Fibroblast of pulmonary artery (primary cell): ENCODE measurements at places on chromosomes 5 and 9.

- no peak for DNase-seq
These were observed 245.5 kb downstream of the SLF1 start for GRCh38 chr5:94863951-94864350.

GRCh38 chr9:109821711-109822110 is 41.7 kb downstream of the PALM2AKAP2 start:
- DNase-seq, result no peak

GRCh38 chr5:16809395-16810207 is 126.5 kb downstream of the MYO10 start:
- peak; percentile 70 for DNase-seq

DNA sequence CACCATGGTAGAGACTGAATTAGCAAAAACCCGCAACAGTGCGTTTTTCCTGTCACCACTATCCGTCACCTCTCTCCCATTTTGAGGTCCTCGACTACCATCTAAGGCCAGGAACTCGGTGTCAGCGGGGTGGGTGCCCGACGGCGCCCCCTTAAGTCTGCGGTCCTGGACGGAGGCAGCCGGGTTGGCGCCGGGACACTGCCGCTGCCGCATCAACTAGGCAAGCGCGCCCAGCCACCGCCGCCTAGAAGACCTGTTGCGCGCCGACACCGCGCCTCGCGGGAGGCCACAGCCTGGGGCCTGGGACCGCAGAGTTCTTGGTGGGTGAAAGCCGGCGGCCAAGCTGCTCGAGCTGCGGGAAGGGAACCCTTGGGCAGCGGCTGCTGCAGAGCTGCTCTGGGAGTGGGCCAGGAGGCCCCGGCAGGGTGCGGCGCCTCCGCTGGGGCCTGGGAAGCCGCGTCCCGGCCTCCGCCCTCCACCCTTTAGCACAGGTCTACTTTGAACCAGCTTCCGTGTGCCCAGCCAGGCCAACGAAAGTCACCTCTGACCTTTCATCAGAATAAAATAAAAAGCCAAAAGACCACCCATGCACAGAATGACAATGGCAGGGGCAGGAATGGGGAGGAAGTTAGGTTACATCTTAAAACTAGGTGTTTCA is 3.5 kb downstream of the FOXB2 start:
- DNase-seq, result no peak

GRCh38 chr9:87395804-87396479 is 101.7 kb upstream of the DAPK1 start:
- no peak for DNase-seq

DNA sequence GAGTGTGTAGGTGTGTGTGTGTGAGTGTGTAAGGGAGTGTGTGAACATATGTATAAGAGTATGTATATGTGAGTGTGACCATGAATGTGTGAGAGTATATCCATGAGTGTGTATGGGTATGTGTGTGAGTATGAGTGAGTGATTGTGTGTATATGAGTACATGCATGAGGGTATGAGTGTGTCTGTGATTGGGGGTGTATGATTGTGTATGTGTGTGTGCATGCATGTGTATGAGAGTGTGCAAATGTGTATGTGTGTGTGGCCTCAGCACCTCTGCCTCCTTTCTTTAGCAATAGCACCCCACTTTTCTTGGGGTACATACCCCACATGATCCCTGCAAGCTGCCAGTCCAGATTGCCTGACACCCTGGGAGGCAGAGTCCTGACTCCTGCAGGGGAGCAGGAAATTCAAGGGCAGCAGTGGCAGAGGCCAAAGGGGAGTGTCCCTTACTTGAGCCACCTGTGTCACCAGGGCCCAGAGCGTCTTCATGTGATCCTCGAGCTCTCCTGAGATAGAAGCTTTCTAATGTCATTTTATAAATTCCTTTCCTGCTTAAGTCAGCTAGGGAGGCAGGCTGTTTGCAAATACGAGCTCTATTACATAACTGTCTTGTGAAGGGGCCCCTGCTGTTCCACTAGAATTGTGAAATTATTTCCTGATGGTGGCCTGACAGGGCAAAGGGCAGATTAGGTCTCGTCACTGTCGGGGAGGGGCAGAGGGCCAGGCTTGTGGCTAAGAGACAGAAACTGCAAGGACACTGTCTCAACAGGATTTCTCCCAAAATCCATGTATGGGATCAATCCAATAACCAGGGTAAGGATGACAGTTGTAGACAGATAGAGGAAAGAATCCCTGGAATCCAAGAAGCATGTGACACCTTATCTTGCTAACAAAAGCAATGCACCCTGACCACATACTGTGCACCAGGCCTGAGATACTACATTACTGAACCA is 389.1 kb downstream of the GADD45G start:
- DNase-seq, result no peak

- DNase-seq, result no peak
These were observed 60.1 kb downstream of the AMBP start for GRCh38 chr9:114017741-114018715.

DNA sequence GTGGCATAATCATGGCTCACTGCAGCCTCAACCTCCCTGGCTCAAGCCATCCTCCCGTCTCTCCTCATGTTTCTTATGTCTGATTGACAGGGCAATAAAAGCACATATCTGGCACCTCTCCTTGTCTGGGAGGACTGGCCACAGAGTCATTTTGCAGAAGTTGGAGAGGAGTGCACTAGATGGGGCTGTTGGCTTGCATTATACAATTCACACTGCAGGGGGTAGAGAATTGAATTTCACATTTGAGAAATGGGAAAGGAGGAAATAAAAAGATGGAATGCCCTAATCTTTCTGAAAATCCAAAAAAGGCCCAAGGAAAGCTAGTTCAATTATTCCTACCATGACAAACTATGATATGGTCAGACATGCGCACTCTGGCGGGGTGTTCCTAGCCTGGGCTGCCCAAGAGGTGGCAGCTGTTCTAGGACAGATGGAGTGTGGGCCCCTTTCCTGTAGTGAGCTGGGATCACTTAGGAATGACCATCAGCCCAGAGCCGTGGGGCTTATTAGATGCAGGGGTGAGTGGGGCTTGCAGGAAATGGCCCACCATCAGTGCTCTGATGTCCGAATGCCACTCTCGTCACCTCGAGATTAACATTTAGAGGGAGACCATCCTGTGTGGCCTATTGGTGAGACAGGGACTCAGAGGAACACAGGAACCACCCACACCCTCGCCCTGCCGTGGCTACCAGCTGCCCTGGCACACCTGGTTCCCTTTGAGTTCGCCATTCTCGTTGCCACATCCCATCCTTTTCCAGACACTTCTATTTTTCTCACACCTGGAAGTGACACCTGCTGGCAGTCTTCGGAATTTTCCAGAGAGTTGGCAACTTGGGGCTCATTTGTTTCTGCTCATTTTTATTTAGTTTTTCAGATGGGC is 21.8 kb upstream of the ANKRD18A start:
- DNase-seq, result peak; percentile 80

DNA sequence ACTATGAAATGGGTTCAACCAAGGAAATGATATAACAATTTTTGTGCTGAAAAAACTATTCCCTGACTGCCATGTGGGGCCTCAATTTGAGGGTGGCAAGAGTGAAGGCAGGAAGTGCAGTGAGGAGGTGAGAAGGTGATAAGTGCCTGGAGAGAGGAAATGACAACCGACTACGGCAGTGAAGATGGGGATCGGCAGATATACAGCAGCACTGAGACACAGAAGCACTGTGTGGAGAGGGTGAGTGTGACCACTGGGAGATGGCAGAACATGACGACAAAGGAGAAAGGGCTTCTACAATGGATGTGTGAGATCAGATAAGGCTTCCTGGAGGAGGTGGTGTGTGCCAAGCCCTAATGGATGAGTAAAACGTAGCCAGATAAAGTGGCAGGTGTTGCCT is 271.8 kb downstream of the TRIM32 start:
- DNase-seq, result no peak

- no peak for DNase-seq
These were observed 111.3 kb upstream of the ABCA1 start for GRCh38 chr9:105039175-105039799.

GRCh38 chr5:139882316-139882715 is 86.7 kb downstream of the PSD2 start:
- no peak for DNase-seq

- DNase-seq, result peak; percentile 41
These were observed 52.6 kb downstream of the INIP start for GRCh38 chr9:112665347-112665746.

DNA sequence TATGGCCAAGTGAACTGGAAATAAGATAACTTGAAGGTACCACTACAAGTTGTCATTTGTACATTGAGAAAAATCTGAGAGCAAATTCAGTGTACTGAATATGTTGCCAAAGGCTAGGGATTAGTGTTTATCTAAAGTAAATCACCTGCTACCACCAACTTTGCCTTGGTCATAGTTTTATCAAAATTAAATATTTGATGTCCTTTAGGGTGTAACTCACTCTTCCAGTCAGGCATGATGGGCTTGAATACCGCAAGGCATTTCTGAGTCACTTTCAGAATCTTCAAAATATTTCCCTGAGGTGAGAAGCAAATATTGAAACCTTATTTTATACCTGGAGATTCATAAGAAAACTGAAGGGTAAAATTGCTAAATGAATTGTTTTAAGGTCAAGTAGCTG is 1338.6 kb upstream of the ACO1 start:
- DNase-seq, result no peak

- no peak for DNase-seq
These were observed 192.7 kb downstream of the LRRC70 start for GRCh38 chr5:62771341-62771740.

GRCh38 chr9:94864862-94865509 is 138.5 kb downstream of the AOPEP start:
- no peak for DNase-seq

DNA sequence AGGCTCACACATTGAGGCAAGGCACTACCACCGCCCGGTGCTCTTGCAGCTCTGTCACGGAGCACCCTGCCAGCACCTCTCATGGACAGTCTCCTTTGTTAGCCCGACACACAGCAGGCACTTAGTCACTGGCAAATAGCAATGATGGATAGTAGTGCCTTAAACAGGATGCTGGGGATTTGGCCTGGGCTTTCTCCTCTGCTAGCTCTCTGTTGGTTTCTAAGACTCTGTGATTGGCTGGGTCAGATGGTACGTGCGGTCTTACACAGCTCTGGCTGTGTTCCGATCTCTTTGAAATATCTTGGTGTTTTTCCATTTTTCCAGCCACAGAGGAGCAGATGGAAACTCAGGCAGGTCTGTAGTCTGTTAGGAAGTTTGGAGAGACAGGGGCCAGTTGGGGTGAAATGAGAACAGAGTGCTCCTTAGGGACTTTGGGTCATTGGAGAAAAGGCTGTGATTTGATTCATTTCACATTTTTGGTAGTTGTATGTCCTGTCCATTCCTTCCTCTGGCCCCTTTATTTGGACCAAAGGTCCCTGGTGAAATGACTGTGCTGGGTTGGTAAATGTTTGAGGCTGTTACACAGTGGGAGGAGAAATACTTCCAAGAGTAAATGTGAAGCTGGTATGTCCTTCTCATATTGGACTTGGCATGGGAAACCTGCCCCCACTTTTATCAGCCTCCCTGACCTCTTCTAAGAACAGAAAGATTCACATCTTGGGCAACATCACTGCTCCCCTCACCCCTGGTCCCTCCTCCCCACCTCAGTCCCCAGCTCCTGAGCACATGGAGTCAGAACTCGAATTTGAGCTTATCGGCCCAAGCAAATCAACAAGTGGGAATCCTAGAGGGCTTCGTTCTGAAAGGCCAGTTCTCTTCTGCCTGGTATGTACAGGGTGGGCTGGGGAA is 3.4 kb downstream of the SMIM3 start:
- DNase-seq, result peak; percentile 93

GRCh38 chr5:151058301-151058700 is 22.5 kb downstream of the TNIP1 start:
- no peak for DNase-seq

DNA sequence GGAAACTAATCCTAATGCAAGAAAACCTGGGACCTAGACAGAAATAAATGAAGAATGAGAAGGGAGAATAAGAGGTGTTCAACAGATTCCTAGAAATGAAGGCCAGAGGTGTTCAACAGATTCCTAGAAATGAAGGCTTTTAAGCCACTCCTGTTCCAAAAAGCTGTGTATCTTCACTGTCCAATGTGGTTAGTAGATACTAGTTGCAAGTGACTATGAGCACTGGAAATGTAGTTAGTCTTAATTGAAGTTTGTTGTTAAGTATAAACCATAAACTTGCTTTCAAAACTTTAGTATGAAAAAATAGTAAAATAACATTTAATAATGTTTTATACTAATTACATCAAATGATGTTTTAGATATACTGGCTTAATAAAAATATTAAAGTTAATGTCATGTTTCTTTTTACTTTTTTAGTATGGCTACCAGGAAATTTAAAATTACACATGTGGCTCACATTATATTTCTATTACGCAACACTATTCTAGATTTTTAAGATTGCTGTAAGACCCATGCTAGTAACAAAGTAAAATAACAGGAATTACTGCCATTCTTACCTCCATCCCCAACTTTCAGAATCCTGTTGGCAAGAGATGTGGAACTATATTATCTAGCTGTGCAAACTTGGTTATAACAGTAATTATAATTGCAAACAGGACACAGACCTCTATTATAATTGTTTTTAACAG is 57.5 kb downstream of the RICTOR start:
- no peak for DNase-seq

DNA sequence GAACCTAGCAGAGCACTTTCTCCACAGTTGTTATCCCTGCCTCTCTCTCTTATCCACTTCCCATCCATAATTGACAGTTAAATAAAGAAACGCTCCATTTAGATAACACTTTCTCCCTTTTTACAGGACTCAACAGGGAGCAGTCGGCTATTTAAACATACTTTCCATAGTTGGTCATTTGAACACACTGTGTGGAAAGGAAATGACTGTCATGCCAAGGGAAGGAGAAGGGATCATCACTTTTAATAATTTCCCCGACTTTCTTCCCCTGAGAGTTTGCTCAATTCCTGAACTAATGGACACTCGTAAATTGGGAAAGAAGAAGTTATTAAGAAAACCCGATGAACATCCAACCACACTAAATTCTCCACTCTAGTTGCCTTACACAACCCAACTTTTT is 400.8 kb upstream of the PTGER4 start:
- no peak for DNase-seq

GRCh38 chr5:93219641-93220145 is 361.3 kb downstream of the NR2F1-AS1 start:
- peak; percentile 21 for DNase-seq

DNA sequence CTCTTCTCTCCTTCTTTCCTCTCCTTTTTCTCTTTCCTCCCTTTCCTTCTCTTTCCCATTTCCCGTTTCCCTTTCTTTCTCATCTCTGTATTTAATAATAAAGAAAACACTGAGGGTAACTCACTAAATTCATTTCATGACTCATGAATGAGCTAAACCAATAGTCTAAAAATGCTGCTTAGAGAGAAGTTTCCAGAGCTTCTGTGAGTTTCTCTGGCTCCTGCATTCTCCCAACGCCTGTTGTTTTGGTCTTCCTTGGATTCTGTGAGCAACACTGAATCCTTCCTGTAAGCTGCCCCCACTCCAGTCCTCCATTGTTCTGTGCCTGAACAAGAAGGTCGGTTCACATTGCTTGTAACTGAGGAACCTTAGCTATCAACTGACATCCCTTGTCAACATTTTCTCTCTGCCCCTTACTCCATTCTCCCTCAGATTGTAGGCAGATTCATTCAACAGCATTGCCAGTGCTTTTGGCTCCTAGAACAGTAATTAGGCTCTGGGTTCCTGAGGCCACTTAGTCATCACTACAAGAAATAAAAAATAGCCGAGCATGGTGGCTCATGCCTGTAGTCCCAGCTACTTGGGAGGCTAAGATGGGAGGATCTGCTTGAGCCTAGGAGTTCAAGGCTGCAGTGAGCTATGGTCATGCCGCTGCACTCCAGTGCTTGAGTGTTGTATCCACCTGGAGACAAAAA is 237.7 kb upstream of the KLF4 start:
- peak; percentile 31 for DNase-seq
